Progenitor cell of endocrine pancreas (in vitro differentiated cells): ENCODE measurements at places on chromosomes 13 and 19.
A peak's percentile ranks its signal among the peaks of the same experiment; 100 is the strongest.

DNA sequence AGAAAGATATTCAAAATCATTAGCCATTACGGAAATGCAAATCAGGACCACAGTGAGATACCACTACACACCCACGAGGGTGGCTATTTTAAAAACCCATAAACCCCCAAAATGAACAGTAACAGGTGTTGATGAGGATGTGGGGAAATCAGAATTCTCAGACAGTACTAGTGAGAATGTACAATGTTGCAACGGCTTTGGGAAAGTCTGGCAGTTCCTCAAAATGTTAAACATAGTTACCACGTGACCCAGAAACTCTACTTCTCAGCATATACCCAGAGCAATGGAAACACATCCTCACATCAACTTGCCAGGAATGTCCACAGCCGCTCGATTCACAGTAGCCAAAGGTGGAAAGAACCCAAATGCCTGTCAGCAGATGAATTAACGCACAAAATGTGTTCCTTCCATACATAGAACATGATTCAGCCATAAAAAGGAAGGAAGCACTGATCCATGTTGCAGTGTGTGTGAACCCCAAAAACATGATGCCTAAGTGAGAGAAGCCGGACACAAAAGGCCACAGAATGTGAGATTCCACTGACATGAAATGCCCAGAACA is 7.0 kb downstream of the PLVAP start:
- no peak for DNase-seq

DNA sequence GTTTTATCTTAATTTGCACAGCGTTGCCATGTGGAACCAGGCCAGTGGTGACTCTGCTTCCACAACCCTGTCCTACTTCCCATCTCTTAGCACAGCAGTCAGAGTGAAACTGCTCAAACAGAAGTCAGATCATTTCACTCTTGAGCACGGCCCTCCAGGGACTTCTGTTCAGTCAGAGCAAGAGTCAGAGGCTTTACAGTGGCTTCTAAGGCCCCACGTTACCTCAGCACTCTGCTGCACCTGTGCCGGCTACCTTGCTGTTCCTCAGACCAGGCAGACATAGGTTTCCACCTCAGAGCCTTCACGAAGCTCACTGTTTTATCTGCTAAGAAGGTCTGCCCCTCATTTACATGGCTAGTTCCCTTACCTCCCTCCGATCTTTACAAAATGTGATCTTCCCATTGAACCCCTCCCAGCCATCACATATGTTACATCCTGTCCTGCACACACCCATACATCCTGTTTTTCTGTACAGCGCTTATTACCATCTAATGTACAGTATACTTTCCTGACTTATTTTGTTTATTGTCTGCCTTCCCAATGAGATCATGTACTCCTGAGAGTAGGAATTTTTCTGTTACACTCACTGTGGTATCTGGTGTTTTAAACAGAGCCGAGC is 41.6 kb downstream of the TM9SF2 start:
- DNase-seq, result no peak

GRCh38 chr13:21232599-21232998 is 56.1 kb downstream of the MRPL57 start:
- no peak for DNase-seq

DNA sequence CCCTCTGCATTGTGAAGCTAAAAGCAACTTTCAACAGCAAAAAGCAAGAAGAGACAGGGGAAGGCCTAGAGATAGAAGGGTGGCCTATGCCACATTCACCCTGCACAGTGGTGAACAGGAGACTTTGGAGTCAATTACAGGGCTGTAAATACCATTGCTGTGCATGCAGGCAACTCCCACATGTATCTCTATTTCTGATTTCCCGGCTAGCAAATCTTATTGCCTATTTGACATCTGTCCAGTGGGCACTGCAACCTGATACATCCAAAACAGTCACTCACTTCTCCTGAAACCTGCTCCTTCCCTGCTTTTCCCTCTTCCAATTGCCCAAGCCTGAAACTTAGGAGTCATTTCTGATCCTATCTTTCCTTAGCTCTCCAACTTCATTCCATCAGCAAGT is 13.4 kb downstream of the RUBCNL start:
- no peak for DNase-seq

GRCh38 chr13:79541426-79542049 is 60.6 kb downstream of the NDFIP2 start:
- DNase-seq, result no peak

GRCh38 chr13:42041684-42042035 is 6.8 kb upstream of the DGKH start:
- DNase-seq, result peak; percentile 37

DNA sequence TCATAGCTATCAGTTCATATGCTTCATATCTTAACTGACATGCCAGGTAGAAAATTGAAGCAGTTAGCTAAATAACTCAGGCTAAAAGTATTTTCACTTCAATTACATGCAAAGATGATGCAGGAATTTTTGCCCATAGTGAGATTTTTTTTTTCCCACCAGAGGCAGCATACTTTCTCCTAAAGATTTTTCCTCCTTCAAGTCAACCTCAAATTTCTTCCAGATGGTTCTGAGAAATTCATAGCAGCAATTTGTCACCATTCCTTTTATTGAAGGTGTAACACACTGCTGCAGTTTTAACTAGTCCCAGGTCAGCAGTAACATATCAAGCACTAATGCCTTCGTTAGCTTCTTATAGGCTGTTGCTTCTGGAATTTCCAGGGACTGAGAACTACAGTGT is 141.9 kb downstream of the SUCLA2 start:
- no peak for DNase-seq

- DNase-seq, result peak; percentile 59
These were observed 198.4 kb downstream of the COL4A1 start for GRCh38 chr13:110108348-110109139.

GRCh38 chr19:46349311-46349993 is 2.6 kb downstream of the PPP5C start:
- no peak for DNase-seq

DNA sequence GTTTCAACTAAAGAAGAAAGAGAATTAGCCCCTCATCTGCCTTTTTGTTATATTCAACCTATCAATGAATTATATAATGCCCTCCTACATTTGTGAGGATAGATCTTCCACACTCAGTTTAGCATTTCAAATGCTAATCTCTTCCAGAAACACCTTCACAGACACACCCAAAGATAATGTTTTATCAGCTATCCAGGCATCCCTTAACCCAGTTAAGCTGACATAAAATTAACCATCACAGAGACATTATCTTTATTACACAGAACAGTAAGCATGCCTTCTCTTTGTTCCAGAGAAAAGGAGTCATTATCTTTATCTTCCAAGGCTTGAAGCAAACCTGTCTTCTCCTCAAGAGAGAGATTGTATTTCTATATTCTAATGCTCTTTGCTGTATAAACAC is 53.1 kb downstream of the PCDH20 start:
- DNase-seq, result no peak

GRCh38 chr13:66778461-66778860 is 451.7 kb downstream of the PCDH9 start:
- no peak for DNase-seq

DNA sequence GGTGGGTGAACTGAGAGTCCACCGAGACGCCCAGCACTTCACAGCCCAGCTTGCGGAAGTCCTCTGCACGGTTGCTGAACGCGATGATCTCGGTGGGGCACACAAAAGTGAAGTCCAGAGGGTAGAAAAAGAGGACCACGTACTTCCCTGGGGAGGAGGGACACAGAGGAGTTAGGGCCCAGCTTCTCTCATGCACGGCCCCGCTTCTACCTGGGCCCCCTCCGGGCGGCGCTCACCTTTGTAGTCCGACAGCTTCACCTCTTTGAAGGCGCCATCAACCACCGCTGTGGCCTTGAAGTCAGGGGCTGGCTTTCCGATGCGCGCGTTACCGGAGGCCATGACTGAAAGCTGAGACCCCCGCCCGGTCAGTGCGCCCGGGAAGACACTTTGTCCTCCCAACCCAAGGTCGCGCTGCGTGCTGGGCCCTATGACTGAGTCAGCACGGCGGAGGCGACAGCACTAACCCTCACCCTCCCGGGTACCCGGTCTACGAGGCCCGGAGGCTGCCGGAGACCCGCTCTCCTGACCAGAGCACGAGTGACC is 606 bp downstream of the PRDX2 start:
- no peak for DNase-seq

- DNase-seq, result no peak
These were observed 9.2 kb upstream of the GSX1 start for GRCh38 chr13:27783111-27783510.

DNA sequence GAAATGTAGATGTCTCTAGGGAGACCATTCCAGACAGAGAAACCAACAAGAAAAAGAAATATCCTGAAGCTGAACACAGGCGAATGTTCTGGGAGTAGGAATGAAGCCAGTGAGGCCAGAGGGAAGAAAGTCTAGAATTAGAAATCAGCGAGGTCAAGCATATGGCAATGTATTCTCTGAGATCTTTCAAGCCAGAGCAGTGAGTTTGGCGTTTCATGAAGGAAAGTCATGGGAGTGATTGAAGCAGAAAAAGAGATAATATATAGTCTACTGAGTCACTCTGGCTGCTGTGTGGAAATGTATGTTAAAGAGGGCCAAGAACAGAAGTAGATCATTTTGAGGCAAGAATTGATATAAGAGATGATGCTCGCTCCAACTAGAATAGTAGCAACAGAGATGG is 576.0 kb downstream of the PCDH17 start:
- no peak for DNase-seq

DNA sequence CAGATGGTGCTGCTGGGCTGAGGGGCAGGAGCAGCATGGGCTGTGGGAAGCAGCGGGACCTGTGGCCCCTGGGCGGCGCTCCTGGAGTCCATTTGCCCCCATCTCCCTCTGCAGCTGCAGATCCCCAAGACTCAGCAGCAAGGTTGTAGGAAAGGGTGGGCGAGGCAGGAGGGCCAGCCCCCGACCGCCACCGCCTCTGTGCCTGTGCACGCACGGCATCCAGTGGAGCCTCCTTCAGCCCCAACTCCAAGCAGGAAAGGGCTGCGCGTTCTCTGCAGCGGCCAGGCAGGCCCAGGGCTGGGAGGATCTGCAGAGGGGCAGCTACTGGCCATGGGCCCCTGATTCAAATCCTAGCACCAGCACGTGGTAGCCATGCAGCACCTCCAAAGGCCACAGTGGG is 20.8 kb downstream of the DPF1 start:
- DNase-seq, result no peak

DNA sequence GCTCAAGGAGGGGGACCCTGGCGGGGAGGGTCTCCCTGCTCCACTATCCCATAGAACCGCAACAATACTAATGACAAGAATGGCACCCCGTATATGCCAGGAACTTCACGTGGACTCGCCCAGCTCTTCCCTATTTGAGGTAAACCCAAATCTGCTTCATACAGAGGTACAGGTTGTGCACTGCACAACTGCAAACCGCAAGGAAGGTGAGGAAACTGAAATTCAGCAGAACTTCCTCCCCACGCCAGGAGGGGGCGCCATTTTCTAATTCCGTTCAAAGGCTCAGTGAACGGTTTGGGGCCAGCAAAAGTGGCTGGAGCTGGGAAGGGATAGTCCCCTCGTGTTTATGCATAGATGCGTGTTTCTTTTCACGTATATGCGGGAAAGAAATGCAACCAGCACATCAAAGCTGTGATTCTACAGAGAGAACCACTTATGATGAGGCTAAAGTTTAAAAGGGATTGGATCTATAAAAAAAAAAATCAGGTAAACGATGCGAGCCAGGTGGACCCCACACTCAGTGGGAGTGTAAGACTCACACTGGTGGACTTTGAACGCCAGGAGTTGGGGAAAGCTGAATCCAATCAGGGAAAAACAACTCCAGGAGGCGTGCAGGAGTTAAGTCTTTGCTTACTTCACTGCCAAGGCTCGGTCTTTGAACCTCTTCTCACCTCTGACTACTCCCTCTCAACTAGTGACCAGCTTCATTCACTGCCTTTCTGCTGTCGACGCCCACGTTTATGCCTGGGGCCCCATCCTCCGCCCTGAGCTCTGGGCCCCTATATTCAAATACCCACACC is 20.3 kb downstream of the C19orf81 start:
- no peak for DNase-seq
